ENCODE measurements at places on chromosomes 2 and 18. TPM values are rescaled to one million over a fixed set of nuclear protein-coding genes. Genes with fewer than 3 reads are reported as not detected.

DNA sequence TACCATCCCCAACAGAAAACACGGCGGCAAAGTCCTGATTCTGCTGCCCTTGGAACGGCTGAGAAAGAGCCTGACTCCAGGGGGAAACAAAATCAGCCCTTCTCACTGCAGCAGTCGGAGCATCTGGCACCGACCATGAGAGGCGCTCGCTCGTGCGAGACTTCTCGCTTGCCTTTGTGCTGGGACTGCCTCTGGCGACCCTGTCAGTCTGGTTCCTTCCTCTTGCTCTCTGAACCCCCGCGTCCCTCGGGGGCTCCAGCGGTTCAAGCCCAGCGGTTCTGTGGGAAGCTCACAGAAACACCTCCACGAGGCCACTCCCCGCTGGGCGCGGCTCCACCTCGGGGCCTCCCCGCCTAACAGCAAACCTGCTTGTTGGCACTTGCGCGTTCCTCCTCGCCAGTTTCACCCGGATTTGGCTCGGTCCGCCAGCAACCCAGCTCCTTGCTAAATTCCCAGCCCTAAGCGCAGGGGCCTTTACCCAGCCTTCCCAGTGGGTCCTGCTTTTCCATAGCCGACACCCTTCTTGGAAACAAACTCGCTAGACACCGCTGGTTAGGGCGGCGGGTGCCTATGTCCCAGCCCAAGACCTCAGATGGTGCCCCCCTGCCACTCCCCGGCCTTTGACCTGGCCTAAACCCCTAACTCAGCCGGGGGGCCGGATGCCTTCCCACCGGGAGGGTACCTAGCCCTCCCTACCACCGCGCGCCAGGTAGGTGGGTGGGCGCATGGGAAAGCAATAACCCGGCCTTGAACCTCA lies 2.2 kb downstream of the RND3 start:
- DNase-seq, result peak; percentile 1

- DNase-seq, result no peak
Measured at GRCh38 chr2:137747509-137747908, 216.8 kb upstream of the HNMT start.

DNA sequence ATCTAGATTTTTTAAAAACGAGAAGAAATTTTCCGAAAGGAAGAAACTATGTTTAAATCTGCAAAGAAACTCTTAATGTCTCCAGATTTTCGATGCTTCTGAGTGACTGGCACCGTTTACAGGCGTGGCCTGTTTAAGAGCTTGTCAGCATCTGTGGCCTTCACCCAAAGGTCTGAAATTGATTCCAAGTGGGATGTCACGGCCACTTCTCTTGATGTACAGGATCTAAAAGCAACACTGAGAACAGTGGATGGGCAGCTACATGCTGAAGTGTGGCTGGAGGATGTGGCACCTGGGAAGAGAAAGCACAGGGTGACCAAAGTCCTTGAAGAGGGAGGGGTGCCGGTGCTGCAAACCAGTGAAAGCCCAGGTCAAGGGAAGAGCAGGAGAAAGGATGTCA lies 28.0 kb downstream of the EMILIN2 start:
- no peak for DNase-seq

DNA sequence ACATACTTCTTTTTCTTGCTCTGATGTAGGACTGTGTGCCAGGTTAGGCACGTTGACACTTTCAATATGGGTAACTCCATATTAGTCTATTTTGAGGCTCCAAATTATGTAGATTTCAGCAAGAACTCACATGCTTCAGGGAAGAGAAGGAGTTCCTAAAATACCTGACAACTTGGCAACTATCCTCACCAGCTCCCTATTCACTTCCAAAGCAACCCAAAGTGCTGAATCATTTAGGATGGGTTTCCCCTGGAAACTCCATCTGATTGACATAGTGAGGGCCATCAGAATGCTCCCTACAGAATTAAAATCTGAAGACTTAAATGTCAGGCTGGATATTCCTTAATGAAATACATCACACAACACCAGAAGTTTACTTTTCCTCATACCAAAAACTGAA lies 32.5 kb upstream of the NFU1 start:
- no peak for DNase-seq

- peak; percentile 93 for DNase-seq
Measured at GRCh38 chr2:237427769-237428506, 14.0 kb upstream of the COL6A3 start.

DNA sequence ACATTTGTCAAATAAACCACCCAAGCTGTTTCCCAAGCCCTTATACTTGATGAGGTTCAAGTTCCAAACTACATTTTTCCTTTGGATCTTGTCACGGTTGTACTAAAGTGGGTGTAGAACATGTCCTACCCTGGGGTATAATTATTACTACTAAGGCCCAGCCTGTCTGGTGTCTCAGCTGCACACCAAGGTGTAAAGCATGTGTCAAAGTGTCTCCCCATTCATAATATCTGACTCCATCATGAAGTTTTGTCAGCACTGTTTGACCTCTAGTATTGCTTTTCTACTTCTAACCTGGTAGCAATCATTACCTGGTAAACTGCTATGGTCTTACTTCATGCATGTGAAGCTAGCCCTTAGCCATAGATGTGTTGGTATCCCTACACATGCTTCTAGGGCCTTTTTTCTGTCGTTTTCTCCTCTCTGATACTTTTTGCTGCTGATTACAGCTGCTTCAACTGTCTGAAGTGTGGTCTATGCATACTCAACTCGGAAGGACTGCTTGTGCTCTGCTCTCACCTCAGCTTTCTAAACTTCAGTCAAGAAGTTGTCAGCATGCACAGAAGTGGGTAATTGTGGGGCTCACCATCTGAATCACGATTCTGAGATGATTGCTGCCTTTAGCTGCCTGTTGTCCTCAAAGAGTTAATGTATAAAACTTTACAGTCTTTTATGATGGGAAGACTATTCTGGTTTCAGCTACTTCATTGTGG lies 445.7 kb upstream of the TRIB2 start:
- DNase-seq, result peak; percentile 55

GRCh38 chr18:80194874-80195570 lies 52.3 kb downstream of the PARD6G start:
- DNase-seq, result no peak

- DNase-seq, result no peak
Measured at GRCh38 chr2:98556344-98557033, 51.8 kb downstream of the COA5 start.

DNA sequence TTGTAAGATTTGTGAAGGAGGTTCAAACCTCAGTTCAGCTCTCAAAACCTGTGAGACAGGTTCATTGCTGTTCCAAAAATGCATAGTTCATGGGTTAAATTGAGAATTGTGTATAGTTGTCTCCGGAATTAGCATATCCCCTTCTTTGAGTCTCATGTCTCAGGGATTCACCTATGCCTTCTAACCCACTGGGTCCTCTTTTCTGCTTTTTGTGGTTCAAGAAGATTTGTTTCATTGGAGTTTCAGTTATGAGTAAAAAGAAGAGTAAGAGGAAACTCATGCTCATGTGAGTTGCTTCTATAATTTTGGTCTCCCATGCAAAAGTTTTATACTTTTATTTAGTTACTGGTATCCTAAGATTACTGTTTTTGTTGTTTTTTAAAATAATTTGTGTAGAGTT lies 1219.8 kb upstream of the ZEB2 start:
- no peak for DNase-seq

GRCh38 chr18:11839556-11839955 lies 11.7 kb upstream of the CHMP1B start:
- DNase-seq, result no peak

GRCh38 chr2:105252271-105252670 lies 10.7 kb downstream of the GPR45 start:
- no peak for DNase-seq

- no peak for DNase-seq
Measured at GRCh38 chr2:46169467-46169866, 127.7 kb upstream of the EPAS1 start.

GRCh38 chr2:164599954-164600589 lies 21.2 kb downstream of the GRB14 start:
- peak; percentile 11 for DNase-seq

- no peak for DNase-seq
Measured at GRCh38 chr18:8946066-8946838, 156.2 kb upstream of the NDUFV2 start.

GRCh38 chr2:240637901-240638345 lies 12.6 kb downstream of the GPR35 start:
- no peak for DNase-seq

GRCh38 chr2:119766944-119767343 lies 7.2 kb downstream of the PTPN4 start:
- DNase-seq, result no peak

GRCh38 chr2:208722731-208723130 lies 316.1 kb downstream of the PTH2R start:
- DNase-seq, result no peak

GRCh38 chr2:3307236-3307635 lies 70.4 kb downstream of the EIPR1 start:
- DNase-seq, result no peak

- no peak for DNase-seq
Measured at GRCh38 chr2:59969161-59969560, 584.3 kb downstream of the BCL11A start.

- no peak for DNase-seq
Measured at GRCh38 chr18:77059294-77059916, 73.2 kb downstream of the MBP start.

GRCh38 chr2:219178377-219179175 lies 501 bp downstream of the RETREG2 start:
- DNase-seq, result peak; percentile 43

DNA sequence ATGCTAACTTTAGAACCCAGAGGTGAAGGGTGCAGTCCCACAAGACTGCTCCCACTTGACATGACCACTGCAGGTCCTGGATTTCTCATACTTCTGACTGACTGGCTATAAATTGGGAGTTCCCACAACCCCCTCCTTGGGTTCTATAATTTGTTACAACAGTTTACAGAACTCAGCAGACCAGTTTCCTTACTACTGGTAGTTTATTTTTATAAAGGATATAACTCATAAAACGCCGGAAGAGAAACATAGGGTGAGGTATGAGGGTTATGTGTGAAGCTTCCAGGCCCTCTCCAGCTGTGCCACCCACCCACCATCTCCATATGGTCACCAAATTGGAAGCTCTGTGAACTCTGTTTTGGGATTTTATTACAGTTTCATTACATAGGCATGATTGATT lies 839.6 kb downstream of the TSN start:
- no peak for DNase-seq

GRCh38 chr2:158213773-158214172 lies 112.1 kb downstream of the UPP2 start:
- no peak for DNase-seq

DNA sequence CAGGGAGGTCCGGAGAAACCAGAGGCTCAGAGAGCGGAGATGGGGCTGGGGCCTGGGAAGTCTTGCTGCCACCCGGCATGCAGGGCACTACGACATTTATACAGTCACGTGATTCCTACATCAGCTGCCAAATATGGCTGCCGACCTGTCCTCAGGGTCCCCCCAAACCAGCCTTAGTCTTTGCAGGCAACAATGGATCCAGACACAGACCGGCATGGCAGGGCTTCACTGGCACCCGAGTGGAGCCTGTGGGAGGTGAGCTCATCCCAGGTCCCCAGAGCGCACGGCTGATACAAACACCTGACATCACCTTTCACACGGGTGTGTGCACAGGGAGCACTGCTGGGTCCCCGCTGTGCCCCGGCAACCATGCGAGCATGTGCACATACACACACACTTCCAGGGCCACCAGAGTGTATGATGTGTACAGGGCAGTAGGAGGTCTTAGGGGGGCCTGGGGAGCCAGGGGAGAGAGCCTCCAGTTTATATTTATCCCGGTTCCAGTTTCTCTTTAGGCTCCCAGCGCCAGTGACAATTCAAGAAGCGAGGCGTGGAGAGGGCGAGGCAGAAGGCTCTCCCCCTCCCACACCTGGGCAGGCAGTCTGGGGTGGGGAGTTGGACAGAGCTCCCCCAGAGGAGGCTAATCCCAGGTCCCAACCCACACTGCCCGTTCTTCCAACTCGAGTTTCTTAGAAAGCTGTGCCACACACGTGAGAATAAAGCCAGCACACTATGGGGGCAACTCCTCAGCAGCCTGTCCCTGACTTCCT lies 2.7 kb downstream of the SEMA4C start:
- DNase-seq, result no peak

Gene FER1L5
- total RNA-seq, result not detected

Gene GCG
- not detected for total RNA-seq

Gene ACOXL
- total RNA-seq, result 0.19 TPM

Gene ANKRD30BL
- not detected for total RNA-seq

Gene CHPF
- 25.5 TPM for total RNA-seq

Gene KCNG2
- total RNA-seq, result not detected

Gene DUSP2
- 340 TPM for total RNA-seq

Gene SAG
- 0.02 TPM for total RNA-seq

Gene LIMS4
- 0.17 TPM for total RNA-seq

Gene CNRIP1
- total RNA-seq, result not detected

Gene IL1RL2
- total RNA-seq, result 1.9 TPM

Gene IL36RN
- total RNA-seq, result not detected

Gene NEUROD1
- total RNA-seq, result not detected

Gene NDUFV2
- total RNA-seq, result 497 TPM

Gene RSAD2
- 17.8 TPM for total RNA-seq

Gene HTR2B
- total RNA-seq, result not detected

Gene SPAST
- total RNA-seq, result 28.6 TPM

Gene SERPINB3
- total RNA-seq, result not detected

Gene CRYGA
- not detected for total RNA-seq

Gene COLEC12
- total RNA-seq, result 0.05 TPM

Gene UCN
- total RNA-seq, result 4.9 TPM

Gene CD207
- total RNA-seq, result not detected
